ENCODE measurements at places on chromosomes 4 and X.

GRCh38 chrX:97295954-97296353 lies 412.2 kb downstream of the RPA4 start:
- no peak for DNase-seq

GRCh38 chrX:19514791-19515614 lies at the start of gene MAP3K15:
Gene MAP3K15 (minus strand): TSS chrX:19515508. CDS start chrX:19515261, 247 bp downstream.
- no peak for DNase-seq

GRCh38 chr4:89538886-89539285 lies 231.3 kb upstream of the GPRIN3 start:
- DNase-seq = no peak

GRCh38 chrX:64850371-64851082 lies 125.7 kb downstream of the ZC4H2 start:
- no peak for DNase-seq

DNA sequence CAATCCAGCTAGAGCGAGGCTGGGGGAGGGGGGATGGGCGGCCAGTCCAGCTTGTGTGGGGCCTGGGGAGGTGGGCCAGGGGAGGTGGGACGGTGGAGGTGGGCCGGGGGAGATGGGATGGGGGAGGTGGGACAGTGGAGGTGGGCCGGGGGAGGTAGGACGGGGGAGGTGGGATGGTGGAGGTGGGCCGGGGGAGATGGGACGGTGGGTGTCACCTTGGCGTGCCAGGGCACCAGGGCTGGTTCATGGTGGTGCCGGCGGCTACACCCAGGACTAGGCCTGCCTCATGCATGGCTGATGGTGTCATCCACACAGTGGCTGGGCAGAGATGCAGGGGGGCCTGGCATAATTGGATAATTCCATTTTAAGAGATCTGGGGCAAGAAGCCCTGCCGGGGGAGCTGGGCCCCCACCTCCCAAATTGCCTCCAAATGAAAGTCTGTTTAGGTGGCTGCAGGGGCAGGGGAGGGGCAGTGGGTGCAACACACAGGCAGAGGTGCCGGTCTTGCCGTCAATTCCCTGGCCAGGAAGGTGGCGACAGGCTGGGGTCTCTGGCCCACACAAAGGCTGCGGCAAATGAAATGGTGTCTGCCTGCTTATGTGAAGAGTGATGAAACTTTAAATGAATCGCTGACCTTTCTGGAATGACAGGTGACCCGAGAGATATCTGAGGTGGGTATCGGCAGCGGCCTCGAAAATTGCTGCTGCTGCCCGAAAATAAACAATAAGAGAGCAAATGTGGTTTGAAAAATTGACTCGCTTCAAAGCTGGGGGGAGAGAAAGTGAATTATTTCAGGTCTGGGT lies 82.1 kb downstream of the FAM53A start:
- DNase-seq = no peak

DNA sequence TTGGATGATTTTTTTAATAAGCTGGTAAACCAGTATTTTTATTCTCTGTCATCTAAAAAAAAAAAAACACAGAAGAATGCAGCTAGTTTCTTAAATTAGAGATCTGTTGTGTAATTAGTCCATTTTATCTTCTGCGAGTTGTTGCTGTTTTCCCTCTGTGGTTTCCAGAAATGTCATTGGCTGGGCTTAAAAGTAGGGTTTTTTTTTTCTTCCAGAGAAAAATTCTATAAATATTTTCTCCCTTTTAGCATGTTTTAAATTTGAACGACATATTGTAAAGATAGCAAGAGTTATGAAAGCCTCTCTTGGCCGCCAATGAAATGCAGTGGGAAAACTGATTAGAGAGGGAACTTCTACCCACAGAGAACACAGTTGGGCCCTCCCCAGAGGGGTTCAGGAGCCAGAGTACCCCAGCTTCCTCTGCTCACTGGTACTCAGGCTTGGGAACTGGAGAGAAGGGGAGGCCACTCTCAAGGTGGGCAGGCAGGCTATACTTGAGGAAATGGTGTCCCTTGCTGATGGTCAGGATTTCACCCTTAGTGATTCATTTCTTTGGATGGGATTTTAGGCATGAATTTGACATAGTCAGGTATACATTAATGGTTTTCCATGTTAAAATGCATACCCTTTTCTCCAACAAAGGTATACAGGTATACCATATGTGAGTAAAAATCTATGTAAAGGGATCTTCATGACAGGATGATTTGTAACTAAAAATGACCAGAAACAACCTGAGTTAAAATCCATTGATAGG lies 166.1 kb downstream of the BCOR start:
- no peak for DNase-seq

- no peak for DNase-seq
Measured at GRCh38 chrX:19097553-19098283, 24.6 kb downstream of the ADGRG2 start.

DNA sequence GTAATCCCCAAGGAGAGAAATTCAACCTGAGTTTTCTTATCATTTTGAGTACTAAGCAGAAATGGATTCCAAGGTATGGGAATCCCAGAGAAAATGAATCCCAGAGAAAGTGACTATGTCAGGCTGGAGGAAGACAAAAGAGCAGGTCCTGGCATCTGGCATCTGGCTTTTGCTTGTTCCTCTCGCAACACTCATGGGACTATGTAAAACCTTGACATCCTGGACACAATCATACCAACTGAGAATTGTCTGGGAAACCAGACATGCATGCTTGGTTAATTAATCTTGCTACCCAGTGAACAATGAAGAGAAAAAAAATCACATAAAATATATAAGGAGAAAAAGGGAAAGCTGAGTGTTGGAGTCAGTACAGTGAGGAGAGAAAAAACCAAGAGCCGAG lies 12.9 kb downstream of the DCAF8L1 start:
- DNase-seq = no peak

DNA sequence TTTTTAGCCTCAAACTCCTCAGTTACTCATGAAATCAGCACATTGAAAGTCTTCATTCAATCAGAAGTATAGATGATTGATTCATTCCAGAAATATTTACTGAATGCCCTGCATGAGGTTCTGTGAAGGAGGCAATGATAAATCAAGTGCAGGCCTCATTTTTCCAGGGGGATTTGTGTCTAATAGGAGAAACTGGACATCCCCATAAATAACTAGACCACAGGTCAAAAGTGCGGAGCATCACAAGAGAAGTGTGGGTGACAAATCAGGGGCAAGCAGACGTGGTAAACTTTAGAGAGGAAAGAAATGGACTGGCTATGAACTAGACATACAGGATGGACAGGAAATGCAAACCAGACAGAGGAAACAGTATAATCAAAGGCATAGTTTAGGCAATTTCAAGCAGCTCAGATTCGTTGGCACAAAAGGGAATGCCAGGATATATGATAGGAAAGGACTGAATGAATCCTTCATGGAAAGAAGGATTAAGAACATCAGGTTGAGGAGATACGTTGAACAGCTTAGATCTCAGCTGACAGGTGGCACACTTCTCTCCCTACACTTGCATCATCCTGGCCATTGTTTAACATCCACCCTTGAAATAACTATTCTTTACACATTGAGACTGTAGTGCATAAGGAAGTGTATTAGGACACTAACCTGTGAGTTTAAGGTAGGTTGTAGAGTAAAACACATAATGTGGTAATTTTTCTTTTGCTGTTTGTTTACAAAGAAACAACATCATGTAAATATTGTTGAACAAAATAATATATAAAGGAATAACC lies 69.6 kb upstream of the RASGEF1B start:
- DNase-seq = no peak
